ENCODE measurements at places on chromosomes 3 and 15.

GRCh38 chr3:165383381-165383780, 187.2 kb upstream of the SLITRK3 start:
- DNase-seq: no peak

GRCh38 chr15:50137893-50138292, 18.9 kb upstream of the ATP8B4 start:
- DNase-seq: no peak

DNA sequence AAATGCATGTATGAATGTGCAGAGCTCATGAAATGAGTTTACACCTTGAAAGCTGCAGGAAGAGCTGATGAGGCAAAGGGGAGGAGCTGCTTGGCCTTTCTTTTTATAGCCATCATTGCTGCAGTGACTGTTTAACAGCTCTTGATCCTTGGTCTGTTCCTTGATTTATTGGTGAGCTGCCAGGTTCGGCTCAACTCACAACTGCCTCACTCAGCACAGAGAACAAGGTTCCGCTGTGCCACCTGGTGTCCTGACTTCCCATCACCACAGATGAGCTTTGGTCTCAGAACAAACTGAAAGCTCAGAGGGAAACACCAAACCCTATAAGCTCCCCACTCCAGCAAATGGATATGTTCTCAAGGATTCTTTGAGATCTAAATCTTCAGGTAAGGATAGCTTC, 626.1 kb downstream of the MAGI1 start:
- no peak for DNase-seq

DNA sequence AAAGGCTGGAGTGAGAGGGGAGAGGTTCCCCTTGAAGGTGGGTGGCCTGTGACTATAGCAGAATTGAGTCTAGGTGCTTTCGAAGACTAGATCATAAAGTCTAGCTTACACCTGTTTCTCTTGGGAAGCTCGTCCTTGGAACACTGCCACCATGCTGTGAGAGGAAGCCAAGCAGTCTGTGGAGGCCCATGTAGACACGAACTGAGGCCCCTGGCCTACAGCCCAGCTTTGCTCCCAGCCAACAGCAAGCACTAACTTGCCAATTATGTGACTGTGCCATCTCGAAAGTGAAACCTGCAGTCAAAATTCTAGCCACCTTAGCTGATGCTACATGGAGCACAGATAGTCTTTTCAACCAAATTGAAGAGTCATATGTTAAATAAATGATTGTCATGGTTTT, 190.5 kb upstream of the NECTIN3 start:
- no peak for DNase-seq

DNA sequence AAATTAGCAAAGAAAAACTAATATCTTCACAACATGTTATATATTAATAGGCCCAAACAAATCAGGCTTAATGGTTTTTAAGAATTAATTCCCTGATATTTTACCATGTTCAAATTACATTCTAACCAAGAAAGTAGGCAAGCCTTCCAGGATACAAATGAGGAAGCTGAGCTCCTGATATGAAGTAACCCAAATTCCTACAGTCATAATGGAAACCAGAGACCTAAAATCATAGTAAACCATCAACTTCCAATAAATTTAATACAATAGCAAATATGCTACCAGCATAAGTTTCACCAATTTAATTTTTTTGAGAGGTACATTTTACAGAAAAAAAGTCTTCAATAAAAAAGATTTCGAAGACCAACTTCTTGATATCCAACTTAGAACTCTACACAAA, 3.8 kb downstream of the DCBLD2 start:
- DNase-seq: no peak

All from stimulated activated CD4-positive, alpha-beta T cell treated with anti-CD3 and anti-CD28 coated beads, TNF-alpha, amount 100 ng/mL, for 4 hours (primary cell).